ENCODE measurements at places on chromosomes 1 and 21. TPM values are rescaled to one million over a fixed set of nuclear protein-coding genes. Genes with fewer than 3 reads are reported as not detected.

Gene OLFML3
- total RNA-seq: 0.63 TPM

- no peak for DNase-seq
These were observed 31.6 kb downstream of the VWA5B1 start for GRCh38 chr1:20322081-20322824.

GRCh38 chr1:117770981-117771531, 158.4 kb downstream of the GDAP2 start:
- DNase-seq: no peak

DNA sequence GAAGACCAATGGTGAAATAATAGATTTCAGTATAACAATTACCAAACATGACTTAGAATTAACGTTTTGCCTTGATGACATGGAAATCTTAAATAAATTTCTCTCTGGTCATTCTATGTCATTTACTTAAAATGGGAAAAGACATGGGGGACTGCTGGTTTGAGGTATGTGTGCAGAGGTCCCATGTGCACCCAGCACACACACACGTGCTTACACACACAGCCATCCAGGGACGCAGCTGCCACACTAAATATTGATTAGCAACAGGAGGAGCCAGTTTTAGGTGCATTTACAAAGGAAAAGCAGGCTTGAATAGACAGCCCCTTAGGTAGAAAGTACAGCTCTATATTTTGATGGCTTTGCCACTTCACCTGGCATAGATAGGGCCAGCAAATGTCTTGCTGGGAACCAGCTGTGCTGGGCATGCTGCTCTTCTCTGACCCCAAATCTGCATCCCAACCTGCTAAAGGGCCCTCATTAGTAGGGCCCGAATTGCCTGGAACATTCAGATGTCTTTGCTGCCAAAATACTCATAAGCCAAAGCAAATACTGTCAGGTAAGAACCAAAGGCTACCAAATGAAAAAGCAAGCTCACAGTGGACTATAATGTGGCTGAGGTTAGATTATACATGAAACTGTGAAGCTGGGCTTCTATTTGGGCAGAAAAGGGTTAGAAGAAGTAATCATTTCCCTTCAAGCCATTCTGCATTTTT, 399.9 kb downstream of the HHAT start:
- DNase-seq: no peak

DNA sequence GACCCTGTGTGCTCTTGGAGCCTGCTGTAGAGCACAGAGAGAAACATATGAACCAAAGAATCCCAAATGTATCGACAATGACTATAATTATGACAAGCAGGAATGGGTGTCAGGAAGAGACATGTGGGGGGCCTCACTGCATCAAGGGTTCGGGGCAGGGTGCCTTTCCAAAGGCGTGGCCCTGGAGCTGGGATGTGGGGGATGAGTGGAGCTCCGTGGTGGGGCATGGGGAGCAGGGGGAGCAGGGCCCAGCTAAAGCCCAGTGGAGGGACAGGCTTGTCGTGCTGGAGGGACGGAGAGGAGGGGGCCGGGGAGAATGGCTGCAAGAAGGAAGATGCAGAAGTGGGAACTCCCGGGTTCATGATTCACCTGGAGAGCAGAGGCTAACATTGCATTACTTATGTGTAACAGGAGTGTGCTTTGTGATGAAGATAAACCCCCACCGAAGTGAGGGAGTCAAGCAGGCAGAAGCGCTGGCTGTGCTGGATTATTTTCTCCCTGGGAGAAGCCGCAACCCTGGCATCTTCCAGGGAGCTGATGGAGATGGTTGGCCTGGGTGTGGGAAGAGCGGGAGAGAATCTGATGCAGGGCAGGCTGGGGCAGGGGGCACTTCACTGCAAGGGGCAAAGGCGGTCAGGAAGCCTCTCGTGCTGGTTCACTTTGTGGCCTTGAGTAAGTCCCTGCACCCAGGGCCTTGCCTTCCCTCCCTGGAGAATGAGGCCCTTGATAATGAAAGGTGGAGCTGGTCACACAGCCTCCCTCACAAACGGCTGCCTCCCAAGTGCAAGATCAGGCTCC, 124.6 kb upstream of the RUNX3 start:
- no peak for DNase-seq

GRCh38 chr21:17536381-17536780, 23.5 kb downstream of the CXADR start:
- no peak for DNase-seq

All from T-cell (primary cell).